ENCODE measurements at places on chromosomes 11 and 22.

GRCh38 chr11:4482445-4482844, at the start of gene OR52K1:
OR52K1 (plus strand) TSS chr11:4482646; CDS start chr11:4488901, 6,255 bp downstream.
- DNase-seq = no peak

DNA sequence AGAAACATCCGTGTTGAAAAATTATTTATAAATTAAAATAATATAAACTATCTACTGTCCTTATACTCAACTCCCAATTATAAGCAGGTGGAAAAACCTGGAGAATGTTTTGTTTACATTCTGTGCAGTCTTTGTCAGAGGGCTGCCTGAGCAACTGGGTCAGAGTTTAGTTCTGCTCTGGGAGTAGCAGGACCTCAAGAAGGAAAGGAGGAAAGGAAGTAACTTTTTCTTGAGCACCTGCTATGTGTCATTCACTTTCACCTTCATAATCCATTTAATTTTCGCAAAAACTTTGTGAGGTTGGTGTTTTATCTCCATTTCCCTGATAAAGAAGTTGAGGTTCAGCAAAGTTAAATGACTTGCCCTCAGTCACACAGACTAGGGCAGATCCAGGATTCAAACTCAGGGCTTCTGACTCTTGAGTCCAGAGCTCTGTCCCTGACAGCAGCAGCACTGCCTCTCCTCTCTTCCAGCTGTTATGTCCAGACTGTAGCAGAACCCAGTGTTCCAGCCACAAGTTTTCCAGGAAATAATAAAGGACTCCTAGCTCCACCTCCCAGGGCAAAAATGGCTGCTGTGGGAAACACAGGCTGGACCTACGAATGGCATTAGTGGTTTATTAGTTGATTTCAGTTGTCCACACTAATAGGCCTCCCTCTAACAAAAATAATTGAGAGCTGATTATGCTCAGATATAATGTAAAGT, 6.4 kb downstream of the CD3E start:
- no peak for DNase-seq

- no peak for DNase-seq
These were observed 23.8 kb downstream of the CD44 start for GRCh38 chr11:35162745-35163144.

- DNase-seq = no peak
These were observed 40.3 kb downstream of the OSBPL5 start for GRCh38 chr11:3124821-3125220.

- no peak for DNase-seq
These were observed 56.9 kb downstream of the ABTB2 start for GRCh38 chr11:34300926-34301295.

GRCh38 chr22:37733625-37734401, 37.0 kb downstream of the TRIOBP start:
- DNase-seq = no peak

GRCh38 chr11:96484361-96484760, 94.5 kb downstream of the JRKL start:
- DNase-seq = no peak

GRCh38 chr11:122023614-122024250, 92.3 kb downstream of the BLID start:
- no peak for DNase-seq

- no peak for DNase-seq
These were observed 144.8 kb downstream of the WNT7B start for GRCh38 chr22:45832180-45832579.

- DNase-seq = no peak
These were observed 109.2 kb downstream of the AASDHPPT start for GRCh38 chr11:106186630-106187029.

- no peak for DNase-seq
These were observed 125.4 kb upstream of the FAT3 start for GRCh38 chr11:92099183-92099582.

- DNase-seq = no peak
These were observed 36.6 kb downstream of the TMEM45B start for GRCh38 chr11:129852125-129852740.

DNA sequence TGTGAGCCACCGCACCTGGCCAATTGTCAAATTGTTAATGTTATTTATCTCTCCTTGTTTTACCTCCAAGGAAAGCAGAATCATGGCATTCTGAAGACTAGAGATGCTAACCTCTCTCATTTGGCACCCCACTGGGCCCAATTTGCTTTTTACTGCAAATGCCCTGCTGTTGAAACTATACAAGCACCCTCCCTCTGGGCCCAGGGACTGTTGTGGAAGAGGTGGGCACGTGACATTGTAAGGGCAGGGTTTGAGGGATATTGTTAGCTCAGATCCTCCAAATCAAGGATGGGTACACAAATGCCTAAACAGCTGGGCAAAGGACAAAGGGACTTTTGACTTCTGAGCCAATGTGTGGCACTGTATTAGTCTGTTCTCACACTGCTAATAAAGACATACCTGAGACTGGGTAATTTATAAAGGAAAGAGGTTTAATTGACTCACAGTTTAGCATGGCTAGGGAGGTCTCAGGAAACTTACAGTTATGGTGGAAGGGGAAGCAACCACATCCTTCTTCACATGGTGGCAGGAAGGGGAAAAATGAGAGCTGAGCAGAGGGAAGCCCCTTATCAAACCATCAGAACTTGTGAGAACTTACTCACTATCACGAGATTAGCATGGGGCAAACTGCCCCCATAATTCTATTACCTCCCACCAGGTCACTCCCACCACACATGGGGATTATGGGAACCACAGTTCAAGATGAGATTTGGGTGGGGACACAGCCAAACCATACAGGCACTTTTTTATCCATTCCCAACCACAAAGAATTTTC, 6.5 kb upstream of the ALDH3B2 start:
- no peak for DNase-seq

GRCh38 chr11:110235966-110236365, 60.4 kb downstream of the RDX start:
- no peak for DNase-seq

DNA sequence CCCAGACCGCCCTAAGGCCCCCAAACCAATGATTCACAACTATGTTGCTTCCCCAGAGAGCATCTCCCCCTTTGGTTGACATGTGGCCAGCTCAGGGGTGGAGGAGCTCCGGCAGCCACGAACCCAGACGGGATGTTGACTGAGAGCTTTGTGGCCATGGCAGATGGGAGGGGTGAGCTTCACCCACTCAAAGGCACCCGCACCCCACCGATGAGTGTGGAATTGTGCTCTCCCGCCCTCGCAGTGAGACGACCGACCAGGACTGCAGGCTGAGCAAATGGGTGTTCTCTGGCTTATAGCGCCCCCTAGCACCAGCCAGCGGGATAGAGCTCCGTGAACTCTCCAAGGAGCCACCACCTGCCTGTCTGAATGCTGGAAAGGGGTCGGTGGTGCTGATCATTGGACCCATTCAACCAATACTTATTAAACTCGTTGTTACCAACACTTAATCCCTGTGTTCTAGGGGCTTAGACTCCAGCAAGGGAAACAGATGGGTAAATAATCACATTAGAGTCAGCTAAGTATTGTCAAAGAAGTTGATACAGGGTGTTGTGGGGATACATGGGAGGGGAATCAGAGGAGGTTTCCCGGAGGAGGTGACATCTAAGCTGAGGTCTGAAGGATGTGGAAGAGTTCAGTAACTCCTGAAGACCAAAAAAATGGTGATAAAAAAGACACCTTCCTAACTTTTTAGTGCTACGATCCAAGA, 4.5 kb upstream of the TIMP3 start:
- no peak for DNase-seq

GRCh38 chr11:128775468-128775867, 81.6 kb downstream of the FLI1 start:
- DNase-seq = no peak

- DNase-seq = no peak
These were observed 658 bp downstream of the STIP1 start for GRCh38 chr11:64186492-64187165.

DNA sequence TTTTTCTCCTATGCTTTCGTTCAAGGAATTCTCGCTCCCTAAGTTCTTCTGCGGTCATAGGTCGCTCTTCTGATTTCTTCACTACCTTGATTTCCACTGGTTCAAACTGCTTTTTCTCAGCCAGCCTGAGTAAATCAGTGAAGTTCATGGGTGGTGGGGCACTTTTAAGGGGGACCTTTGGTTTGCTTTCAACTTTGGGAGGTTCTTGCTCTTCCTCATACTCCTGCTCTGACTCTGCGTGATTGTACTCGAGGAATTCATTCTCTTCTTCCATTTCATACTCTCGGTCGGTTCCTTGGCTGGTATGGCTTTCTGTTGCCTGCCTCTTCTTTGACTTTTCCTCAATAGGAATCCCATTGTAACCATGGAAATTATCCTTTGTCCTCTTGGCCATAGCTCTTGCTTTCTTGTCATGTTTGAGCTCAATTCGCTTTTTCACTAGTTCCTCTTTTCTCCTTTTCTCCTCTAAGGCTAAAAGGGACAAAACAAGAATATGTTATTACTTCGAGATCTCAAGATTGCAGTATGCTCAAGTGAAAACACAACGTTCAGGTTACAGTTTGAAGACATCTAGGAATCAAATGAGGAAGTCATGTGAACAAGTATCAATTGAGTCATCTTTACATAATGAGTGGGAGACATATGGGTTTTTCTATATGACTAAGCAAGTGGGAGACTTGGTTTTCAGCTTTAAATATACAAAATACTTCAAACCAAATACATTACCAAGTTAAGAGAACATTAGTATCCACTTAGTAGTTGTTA, 16.2 kb downstream of the MISFA start:
- DNase-seq = no peak

DNA sequence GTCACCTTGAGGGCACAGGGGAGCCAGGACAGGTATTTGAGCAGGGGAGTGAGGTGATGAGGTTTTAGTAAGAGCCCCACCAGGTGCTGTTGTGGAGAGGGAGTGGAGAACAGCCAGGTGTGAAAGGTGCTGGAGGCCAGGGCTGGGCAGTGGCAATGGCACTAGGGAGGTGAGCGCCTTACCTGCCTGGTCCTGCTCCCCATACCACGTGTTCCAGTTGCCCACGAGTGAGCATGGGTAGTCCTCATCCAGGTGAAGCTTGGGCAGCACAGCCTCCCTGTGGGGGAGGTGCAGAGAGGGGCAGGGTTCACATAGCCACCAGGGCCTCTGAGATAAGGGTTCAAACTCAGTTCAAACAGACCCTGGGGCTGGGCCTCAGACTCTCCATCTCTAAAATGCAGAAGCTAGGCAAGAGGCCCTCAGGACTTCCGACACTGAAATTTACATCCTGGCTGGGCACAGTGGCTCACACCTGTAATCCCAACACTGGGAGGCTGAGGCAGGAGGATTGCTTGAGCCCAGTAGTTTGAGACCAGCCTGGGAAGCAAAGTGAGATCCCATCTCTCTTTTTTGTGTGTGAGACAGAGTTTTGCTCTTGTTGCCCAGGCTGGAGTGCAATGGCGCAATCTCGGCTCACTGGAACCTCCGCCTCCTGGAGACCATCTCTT, 11.8 kb downstream of the NIPSNAP1 start:
- no peak for DNase-seq

- no peak for DNase-seq
These were observed 74.2 kb downstream of the MORC2 start for GRCh38 chr22:30894371-30894740.

DNA sequence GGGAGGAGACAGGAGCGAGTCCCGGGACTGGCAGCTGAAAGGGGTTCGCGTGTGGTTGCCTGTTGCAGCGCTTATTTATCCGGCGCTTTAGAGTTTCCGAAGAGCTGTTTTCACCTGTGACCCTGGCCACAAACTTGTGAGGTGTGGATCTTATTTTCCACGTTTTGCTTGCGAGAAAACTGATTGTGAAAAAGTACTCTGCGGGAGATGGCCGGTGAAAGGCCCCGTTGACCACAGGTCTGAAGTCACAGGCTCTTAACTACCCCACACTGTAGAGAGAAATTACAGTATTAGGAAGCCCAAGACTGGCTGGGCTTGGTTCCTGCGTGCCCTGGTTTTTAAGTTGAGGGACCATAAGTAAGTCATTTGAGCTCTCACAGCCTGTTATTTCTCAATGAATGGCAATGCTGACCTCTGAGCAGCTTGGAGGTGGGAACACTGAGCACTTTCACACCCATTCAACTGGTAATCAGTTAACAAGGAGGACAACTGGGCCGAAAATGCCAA, 379 bp upstream of the RAB38 start:
- DNase-seq = no peak

- DNase-seq = no peak
These were observed 185.2 kb downstream of the TBC1D22A start for GRCh38 chr22:46947516-46948257.

- no peak for DNase-seq
These were observed 6.6 kb upstream of the KCTD17 start for GRCh38 chr22:37044634-37045625.

DNA sequence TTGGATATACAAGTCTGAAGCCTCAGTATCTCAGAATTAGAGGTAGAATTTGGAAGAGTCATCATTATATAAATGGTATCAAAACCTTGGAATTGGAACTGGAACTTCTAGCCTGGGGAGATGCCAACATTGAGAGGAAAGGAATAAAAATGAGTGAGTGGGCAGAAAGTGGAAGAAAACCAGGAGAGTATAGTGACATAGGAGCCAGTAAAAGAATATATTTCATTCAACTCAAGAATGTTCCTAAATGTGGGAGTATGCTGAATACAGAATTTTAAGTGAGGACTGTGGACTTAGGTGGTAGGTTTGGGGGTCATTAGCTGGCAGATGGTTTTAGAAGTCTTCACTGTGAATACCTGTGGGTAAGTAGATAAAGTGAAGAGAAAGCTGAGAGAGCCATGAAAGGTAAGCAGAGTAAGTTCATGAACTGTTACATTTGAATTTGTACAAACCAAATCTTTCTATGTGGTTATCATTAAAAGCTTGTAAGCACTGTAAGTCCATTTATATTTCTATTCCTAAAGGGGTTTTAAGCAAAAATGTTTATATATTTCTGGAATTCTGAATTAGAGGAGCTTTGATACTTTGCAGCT, 60.2 kb downstream of the PDHX start:
- DNase-seq = no peak

DNA sequence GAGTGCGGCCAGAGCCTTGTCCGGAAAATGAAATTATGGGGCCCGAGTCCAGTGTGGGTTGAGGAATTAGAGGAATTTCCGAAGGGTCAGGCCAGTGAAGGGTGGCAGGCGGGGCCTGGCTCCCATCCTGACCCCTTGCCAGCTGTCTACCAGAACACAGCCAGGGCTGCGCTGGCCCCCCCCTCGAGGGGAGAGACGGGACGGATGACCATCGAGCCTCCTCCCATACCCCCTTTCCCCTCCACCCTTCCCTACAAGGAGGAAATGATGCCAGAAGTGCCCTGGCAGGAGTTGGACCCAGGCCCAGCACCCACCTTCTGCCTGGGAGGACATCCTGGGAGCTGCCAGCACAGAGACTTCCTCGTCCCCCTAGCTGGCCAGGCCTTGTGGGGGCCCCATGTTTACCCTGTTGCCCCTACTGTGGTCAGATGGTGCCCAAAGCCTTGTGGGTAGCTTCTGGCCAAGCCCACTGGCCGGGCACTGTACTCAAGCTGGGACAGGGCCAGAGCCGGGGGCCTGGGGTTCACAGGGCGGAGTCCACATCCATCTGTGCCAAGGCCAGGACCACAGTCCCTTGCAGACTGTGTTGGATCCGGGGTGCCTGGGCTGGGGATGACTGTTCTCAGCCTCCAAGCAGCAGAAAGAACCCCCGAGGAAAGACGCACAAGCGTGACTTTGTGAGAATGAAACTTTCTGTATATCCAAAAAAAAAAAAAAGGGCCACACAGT, 20.8 kb downstream of the ARVCF start:
- no peak for DNase-seq

GRCh38 chr22:45960477-45961386, 16.2 kb downstream of the WNT7B start:
- no peak for DNase-seq

GRCh38 chr11:130694488-130695045, 221.7 kb downstream of the SNX19 start:
- DNase-seq = no peak

Measured in NCI-H1436 treated with DMSO at 0.1 percent for 48 hours (cell line).